ENCODE measurements at places on chromosomes 13 and 19.

- DNase-seq = peak; percentile 94
Observed at GRCh38 chr19:10288662-10289166, 1.0 kb upstream of the ICAM5 start.

GRCh38 chr13:70171151-70171550, 62.9 kb upstream of the KLHL1 start:
- DNase-seq = no peak

DNA sequence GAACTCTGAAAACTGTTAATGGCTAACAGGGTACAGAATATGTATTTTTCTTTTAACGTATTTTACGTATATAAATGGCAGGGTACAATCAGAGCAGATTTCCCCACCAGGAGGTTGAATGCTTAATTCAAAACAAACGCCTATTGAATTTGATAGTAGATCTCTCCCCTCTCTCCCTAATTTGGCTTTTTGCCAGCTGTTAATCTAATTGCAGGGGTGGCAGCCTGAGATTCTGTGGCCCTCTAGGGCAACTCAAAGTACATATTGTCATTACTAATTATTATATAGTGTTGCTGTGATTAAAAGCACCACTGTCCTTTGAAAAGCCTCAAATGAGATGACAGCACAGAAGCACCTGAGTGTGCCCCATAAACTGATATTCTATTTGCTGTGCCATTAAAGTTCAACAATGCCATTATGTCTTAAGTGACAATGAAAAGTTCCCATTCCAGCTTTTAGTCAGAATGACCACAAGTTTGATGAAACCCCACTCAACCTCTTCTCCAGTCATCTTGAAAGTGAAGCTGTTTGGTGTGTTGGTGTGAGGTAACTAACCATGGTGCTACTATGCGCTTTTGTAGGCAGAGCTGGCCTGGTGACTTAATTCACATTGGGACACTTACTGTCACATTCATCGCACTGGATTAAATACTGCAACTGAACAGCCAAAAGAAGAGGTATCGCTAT, 351.4 kb downstream of the KCNRG start:
- no peak for DNase-seq

- DNase-seq = no peak
Observed at GRCh38 chr19:19385896-19386869, 19.3 kb upstream of the GATAD2A start.

DNA sequence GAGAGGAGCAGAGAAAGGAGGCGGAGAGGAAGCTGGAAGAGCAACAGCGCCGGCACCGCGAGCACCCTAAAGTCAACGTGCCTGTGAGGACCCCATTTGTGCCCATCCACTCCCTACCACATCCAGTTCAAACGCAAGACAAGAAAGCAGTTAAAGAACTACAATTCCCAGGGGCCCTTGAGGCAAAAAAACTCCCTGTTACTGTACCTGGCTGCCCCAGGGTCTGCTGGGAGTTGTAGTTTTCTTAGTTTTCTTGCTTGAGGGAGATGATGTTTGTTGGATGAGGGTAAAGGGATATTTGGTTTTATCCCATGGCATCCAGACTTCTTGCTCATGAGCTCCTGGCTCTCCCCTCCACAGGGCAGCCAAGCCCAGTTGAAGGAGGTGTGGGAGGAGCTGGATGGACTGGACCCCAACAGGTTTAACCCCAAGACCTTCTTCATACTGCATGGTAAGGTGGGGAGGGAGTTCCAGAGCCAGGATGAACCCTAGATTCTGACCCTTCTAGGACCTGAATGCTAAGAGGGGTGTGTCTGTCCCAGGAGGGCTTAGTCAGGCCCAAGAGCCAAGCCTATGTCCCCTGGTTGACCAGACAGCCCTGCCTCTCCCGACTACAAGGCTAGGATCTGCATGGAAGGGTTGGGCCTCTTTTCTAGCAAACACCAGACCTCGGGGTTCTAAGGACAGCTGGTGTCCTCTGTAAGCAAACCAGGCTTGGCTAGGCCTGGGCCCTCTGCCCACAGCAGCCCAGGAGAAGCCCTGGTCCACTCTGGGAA, 13.2 kb downstream of the NUCB1 start:
- no peak for DNase-seq

DNA sequence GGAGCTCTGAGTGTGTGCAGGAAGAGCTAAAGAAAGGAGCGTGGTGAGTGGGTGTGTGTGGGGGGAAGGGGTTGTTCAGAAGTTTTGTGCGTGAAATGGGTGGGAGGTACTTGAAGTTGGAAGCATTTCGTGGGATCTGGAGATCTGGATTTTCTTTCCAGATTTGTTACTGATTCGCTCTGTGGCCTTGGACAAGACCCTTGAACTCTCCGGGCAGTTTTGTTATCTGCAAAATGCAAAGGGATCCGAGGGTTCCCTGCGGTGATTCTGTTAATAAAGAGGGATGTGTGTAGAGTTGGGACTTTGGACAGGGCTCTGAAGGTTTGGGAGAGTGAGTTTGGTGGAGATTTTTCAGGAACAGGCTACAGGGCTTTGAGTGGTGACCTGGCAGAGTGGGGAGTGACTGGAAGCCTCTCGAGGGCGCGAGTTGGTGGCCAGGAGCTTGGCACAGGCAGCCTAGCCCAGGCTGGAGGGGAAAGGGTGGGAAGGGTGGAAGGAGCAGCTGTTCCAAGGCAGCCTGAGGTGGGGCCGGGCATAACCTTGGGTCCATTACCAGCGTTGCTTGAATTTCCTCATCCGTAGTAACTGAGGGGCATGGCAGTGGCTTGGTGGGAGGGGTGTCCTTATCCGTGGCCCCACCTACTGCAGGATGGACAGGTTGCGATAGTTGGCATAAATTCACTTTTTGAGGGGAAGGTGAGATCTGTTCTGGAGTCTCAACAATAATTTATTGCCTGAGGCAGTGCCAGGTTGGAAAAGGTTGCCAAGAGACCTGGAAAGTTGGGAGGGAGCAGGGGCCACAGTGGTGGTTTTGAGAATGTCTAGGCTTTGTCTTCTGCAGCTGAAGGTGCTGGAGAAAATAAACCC, 2.1 kb downstream of the ACTN4 start:
- DNase-seq = peak; percentile 87

DNA sequence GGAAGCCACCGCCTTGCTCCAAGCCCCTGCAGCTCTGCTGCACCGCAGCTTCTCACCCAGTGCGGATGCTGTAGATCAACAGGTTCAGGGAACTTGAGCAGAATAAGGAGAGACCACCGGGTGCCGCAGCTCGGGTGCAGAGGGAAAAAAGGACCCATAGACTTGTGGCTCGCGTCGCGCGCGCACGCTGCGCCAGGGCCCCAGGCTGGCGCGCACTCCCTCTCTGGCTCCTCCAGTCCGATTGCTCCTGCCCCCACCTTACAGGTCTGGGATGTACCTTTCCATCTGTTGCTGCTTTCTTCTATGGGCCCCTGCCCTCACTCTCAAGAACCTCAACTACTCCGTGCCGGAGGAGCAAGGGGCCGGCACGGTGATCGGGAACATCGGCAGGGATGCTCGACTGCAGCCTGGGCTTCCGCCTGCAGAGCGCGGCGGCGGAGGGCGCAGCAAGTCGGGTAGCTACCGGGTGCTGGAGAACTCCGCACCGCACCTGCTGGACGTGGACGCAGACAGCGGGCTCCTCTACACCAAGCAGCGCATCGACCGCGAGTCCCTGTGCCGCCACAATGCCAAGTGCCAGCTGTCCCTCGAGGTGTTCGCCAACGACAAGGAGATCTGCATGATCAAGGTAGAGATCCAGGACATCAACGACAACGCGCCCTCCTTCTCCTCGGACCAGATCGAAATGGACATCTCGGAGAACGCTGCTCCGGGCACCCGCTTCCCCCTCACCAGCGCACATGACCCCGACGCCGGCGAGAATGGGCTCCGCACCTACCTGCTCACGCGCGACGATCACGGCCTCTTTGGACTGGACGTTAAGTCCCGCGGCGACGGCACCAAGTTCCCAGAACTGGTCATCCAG, 964 bp downstream of the PCDH17 start:
- no peak for DNase-seq

Data from RWPE1 (cell line).